CD4-positive, alpha-beta T cell treated with Interleukin-21 for 1 hour (primary cell): ENCODE measurements at places on chromosomes 3 and 15.
A peak's percentile ranks its signal among the peaks of the same experiment; 100 is the strongest.

GRCh38 chr15:55824857-55825613, 82.1 kb upstream of the PRTG start:
- DNase-seq = no peak

DNA sequence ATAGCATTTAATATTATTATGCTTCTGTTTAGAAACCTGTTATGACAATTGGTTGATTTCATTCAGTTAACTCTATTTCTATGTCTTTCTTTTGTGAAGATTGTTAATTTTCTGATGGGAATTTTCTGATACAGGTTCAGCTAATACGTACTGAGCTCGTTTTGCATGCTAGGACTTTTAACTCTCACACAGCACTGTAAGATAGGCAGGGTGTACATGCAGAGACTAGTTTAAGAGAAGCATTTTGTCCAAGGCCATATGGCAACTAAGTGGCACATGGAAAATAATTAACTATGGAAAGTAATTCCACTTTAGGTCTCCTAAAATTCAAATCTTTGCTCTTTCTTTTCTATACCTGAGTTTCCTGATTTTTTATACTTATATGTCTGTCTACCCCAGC, 81.9 kb downstream of the IL1RAP start:
- no peak for DNase-seq

- no peak for DNase-seq
Observed at GRCh38 chr15:101184830-101185229, 67.0 kb downstream of the CHSY1 start.

DNA sequence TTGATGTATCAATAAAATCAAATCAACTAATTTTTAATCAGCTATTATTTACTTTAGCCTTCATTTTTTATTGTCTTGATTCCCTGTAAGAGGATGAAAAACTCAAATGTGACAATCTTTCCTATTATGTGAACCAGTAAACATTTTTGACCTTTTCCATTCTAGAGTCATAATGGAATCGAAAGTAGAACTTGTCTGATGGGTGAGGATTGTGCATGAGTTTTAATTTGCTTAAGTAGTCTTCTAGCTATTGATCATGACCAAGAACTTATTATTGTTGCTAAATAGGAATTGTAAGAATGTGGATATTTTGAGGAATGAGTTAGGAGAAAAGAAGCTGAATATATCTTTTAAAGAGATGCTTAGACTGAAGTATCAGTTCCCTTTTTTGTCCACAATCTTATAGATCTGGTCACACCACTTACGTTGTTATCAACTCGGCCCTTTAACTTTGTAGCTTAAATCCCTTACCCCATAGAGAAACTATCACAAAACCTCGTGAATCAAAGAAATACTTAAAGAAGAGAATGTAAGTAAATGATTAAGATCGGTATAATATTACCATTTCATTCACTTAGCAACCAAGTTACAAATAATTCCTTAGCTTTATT, 147.3 kb downstream of the TP63 start:
- no peak for DNase-seq

DNA sequence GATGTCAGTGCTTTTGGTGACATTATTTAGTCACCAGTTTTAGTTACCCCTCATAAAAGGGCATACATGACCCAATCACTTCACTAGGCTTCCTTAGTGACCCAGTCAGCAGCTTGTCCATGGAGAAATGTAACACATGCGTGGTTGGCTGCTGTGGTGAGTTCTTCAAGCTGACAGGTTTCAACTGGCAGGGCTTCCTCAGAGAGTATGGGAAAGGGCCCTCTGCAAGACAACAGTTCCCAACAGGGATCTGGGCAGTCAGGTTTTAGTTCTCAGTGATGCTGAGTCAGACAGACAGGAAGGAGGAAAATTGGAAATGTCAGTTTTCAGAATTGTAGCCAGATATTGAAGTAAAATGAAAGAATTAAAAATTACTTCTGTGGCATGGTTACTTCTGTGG, 282.5 kb downstream of the TBL1XR1 start:
- no peak for DNase-seq

- no peak for DNase-seq
Observed at GRCh38 chr3:65483480-65483879, 555.2 kb downstream of the MAGI1 start.

DNA sequence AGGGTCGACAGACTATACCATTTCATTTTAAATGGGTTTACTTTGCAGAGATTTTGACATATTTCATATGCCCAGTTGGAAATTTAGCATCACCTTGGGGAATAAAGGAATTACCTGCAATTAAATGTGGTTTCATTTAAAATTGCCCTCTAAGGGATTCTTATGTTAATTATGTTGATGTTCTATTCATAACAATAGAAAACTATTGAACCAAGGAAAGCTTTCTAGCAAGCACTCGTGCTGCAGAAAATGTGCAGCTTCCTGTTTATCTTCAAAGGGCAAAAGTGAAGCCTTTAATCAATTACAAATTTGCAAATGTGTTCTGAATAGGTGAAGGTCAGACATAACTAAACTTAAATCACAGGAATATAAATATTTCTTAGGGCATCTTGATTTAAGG, 352.1 kb downstream of the CHST2 start:
- no peak for DNase-seq

GRCh38 chr3:55904716-55905115, 417.6 kb upstream of the WNT5A start:
- no peak for DNase-seq

DNA sequence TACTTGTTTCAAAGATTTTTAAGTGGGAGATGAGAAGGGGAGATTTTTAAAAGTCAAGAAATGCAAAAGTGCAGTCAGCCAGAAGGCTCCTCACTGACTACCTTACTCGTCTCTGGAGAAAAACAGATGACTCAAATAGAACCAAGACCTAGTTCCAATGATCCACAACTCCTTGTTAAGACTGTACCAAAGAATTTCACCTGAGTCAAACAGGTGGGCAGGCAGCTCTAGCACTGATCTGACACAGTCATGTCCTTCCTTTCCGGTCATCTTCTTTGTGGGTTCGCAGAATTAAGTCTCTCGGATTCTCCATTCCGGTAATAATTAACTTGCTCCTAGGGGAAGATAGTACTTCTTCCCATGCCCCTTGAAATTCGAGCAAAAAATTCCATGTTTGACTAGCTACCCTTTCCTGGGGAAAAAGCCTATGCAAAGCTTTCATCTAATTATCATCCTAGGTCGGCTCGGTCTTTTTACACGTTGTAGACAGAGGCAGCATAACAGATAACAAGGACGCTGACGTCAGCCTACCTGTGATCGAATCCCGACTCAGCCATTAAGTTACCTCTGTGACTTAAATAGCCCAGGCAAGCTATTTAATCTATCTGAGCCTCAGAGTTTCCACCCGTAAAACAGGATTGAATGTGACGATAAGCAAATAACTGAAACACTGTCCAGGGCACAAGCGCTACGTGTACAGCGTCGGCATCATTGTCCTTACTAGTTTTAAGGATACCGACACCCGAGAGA, 758 bp downstream of the SELENOK start:
- peak; percentile 76 for DNase-seq

DNA sequence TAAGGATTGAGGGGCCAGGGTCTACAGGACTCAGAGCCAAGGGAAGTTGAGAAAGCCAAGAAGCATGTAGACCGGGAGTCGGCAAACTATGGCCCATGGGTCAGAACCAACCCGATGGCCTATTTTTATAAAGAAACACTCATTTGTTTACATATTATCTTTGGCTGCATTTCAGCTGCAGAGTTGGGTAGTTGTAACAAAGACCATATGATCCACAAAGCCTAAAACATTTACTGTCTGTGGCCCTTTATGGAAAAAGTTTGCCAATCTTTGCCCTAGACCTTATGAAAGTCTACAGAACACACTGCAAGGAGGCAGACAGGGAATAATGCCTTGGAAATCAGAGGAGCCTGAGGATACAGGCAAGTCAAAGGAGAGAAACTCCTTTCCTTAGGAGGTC, 63.2 kb upstream of the MNS1 start:
- no peak for DNase-seq

DNA sequence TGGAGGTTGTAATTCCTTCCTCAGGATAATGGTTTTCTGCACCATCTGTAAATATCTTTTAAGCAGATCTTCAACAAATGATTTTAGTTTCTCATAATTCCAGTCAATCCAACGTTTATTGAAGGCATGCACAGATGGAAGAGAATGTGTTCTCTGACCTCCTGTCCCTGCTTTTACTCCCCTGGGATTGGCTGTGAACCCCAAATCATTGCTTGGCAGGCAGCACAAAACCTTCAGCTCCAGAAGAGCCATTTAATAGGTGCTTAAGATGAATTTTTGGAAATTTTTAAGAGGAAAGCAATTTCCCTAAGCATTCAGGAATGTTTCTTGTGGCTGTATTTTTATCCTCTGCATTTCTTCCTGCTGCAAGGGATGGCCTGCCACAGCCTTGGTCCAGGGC, 25.5 kb upstream of the THSD4 start:
- no peak for DNase-seq
